GM13977 (cell line): ENCODE measurements at places on chromosomes 2 and 18.

DNA sequence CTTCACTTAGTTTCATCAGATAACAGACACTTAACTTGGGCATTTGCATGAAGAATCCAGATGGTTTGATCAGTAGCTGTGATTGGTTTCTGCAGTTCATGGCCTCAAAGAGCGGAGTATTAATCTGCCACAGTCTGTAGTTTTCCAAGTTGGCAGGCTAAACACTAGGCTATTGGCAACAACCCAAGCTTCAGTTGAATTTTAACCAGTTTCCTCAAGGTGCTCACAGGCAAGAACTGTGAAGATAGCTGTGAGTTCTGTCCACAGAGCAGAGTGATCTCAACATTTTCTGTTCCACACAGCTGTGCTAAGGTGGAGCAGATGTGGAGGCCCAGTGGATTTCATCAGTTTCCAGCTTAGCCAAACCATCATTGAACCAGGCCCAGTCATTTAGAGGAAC lies 469.5 kb upstream of the LINC00305 start:
- DNase-seq = no peak

DNA sequence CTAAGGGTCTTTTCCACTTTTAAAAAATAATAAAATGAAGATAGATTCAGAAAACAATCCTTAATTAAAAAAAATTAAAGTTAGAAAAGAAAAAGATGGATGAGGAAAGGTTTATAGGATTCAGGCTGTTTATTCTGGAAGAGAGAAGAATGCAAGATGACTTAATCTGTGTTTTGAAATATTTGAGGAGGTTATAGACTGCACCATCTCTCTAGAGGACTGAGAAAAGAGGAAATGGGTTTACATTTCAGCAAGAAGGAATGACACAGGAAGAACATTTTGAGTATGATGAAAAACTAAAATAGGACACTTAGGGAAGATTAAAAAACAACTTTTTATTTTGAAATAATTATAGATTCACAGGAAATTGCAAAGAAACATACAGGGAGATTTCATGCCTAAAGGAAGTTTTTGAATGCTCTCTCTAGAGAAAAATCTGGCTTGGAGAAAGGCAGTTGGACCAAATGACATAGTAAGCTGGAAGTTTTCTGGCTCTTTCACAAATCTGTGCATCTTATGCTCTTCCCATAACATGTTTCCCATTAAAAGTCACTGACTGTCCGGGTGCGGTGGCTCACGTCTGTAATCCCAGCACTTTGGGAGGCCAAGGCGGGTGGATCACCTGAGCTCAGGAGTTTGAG lies 75.0 kb downstream of the CERS6 start:
- no peak for DNase-seq

- DNase-seq = no peak
Observed at GRCh38 chr18:13165636-13166423, 52.7 kb upstream of the LDLRAD4 start.

GRCh38 chr18:24300703-24301102 lies 96.9 kb downstream of the OSBPL1A start:
- no peak for DNase-seq

- no peak for DNase-seq
Observed at GRCh38 chr2:205086662-205087061, 541.4 kb downstream of the PARD3B start.
